ENCODE measurements at places on chromosomes 4 and X. TPM values are rescaled to one million over a fixed set of nuclear protein-coding genes. Genes with fewer than 3 reads are reported as not detected.

ADAM29 gene
- not detected for total RNA-seq

GRCh38 chr4:144169211-144169610 is 28.7 kb upstream of the GYPA start:
- DNase-seq: no peak

DNA sequence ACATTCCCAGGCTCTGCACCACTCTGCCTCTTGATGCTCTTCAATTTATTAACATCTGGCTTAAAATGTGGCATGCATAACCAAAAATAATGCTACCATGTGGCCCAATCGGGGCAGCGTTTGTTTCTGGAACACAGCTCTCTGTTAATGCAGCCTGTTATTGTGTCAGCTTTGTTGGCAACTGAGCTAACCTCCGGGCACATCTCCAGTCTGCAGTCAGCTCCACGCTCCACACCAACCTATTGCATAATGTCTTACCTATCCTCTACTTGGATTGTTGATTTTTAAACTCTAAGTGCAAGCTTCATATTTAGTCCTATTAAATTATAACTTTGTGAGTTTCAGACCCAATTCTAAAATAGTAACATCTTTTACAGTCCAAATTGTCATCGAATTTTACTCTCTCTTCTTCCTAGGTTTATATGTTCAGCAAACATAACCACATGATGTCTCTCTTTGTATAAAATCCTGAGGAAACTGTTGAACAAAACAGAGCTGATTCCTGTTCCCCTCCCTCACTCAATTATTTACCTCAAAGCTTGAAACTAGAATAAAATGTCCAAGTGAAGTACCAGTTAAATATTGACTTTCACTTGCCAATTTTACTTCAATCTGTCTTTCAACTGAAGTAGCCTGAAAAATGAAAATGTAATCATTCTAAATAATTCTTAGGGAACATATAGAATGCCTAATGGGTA is 92.2 kb upstream of the RAPGEF2 start:
- DNase-seq: no peak

DNA sequence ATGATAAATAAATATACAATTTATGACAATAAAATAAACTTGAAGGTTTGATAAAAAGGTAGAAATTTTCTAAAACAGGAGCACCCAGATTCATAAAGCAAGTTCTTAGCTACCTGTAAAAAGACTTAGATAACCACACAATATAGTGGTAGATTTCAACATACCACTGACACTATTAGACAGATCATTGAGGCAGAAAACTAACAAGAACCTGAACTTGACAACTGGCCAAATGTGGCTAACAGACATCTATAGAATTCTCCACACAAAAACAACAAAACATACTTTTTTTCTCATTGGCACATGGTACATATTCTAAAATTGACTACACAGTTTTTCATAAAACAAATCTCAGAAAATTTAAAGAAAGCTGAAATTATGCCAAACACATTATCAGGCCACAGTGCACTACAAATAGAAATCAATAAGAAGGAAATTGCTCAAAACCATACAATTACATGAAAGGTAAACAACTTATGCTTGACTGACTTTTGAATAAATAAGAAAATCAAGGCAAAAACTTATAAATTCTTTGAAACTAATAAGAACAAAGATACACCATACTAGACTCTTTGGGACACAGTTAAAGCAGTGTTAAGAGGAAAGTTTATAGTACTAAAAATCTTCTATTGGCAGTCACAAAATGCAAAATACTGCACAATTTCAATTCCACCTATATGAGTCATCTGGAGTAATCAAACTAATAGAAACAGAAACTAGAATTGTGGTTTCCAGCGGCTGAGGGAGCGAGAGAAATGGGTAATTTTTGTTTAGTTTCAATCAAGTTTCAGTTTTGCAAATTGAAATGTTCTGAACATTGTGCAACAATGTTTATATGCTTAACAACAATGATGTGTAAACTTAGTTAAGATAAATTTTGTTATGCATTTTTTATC is 925.6 kb downstream of the SH3BGRL start:
- no peak for DNase-seq

NWD2 gene
- total RNA-seq: 0.08 TPM

DNA sequence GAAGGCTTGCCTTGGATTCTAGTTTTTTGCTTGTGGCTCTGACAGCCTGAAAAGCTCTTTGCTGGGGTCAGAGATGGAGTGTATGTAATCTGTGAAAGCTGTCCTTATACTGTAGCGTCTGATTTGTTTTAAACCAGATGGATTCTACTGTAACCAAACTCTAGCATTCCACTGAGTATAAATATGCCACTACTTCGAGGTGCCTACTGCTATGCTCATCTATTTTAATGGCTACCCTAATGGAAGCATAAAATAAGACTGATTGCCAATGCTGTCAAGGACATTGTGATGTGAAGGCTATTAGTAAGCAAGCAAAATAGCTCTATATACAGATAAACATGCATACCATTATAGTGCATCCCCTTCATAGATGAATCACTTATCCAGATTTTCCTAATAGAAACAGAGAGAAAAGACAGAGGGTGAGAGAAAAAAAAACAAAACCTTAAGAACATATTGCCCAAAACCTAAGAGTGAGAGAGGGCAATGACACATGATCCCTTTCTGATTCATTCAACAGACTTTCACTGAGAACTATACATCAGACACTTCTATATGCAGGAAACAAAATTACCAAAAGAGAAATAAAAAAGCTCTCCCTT is 1025.8 kb upstream of the LCORL start:
- no peak for DNase-seq

GRCh38 chrX:15719324-15719968 is 18.6 kb upstream of the CA5B start:
- no peak for DNase-seq

DNA sequence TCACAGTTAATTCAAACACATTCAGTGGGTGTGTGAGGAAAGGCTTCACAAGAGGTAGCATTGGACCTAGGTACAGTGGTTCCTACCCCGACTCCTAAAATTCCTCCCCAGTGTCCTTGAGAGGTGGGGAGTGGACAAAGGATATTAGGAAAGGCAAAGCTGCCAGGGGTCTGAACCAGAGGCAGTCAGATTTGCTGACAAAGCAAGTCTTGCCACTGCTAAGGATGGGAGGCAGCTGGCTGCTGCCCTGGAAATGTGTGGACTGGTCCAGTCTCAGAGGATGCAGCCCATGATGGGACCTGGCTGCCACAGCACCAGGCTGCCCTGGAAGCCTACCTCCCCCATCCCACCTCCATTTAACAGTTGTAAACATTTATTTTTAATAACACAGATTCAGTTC is 4.1 kb upstream of the PHF8 start:
- DNase-seq: no peak

SULT1B1 gene
- 0.65 TPM for total RNA-seq

- DNase-seq: no peak
These were observed 30.9 kb upstream of the CDKN2AIP start for GRCh38 chr4:183413234-183414200.

ARHGAP24 gene
- total RNA-seq: 10.6 TPM

- no peak for DNase-seq
These were observed 64.8 kb downstream of the USP9X start for GRCh38 chrX:41150043-41150442.

DNA sequence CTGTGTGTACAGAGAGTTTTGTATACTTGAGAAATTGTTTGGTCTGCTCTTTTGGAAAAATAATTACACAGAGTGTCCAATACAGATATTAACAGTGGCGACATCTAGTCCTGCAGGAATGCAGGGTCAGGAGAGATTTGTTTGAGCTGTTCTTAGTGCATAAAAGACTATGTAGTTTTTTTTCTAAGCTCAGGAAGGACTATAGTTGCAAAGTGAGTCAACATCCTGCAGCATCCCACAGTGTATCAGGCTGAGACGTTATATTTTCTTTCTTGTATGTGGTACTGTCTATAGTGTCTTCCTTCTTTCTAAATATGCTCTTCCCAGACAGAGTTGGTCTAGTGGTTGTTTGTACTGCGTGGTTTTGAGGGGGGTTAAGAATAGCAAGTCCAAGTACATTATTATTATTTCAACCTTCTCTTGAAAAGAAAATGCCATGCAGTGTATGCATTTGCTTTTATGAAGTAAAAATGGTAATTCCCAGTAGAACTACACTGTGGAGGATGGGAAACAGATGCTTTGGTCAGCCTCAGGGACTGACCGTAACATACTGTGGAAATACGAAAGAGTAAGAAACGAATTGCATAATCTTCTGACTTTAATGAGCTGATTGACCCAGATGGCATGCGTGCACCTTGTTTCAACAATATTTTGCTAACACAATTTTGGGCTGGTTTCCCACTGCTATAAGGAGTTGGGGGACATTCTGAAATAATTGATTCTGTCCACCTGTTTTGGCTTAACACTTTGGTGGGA is 67.4 kb downstream of the DMP1 start:
- no peak for DNase-seq

GBA3 gene
- total RNA-seq: not detected

CSAG2 gene
- not detected for total RNA-seq

GRCh38 chr4:185128272-185129119 is 14.6 kb upstream of the SLC25A4 start:
- DNase-seq: peak; percentile 66

CCNA2 gene
- 1.2 TPM for total RNA-seq

DNA sequence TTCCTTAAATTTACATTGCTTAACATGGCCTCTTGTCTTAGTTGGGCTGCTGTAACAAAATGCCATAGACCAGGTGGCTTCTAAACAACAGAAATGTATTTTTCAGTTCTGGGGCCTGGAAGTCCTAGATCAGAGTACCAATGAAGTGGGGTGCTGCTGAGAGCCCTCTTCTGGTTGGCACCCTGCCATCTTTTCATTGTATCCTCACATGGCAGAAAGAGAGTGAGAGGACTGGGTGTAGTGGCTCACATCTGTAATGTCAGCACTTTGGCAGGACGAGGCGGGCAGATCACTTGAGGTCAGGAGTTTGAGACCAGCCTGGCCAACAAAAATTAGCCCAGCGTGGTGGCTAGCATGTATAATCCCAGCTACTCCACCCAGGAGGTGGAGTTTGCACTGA is 12.0 kb upstream of the KLB start:
- no peak for DNase-seq

DNA sequence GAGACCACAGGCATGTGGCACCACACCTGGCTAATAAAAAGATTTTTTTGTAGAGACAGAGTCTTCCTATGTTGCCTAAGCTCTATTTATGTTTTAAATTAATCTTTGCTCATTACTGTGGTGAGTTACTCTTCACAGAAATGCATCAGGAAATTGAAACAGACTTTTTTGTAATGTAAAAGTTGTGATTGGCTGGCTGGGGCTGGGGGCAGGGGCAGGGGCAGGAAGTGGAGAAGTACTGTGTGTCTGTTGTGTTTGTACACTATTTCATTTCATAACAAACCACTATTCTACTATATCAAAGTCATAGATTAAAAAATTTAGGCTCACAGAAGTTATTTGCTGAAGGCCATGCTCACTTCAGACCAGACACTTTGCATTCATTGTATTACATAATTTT is 19.1 kb upstream of the ABRAXAS1 start:
- no peak for DNase-seq

GPR173 gene
- 0.35 TPM for total RNA-seq

PCDH18 gene
- 6.2 TPM for total RNA-seq

- no peak for DNase-seq
These were observed 202.7 kb downstream of the NR3C2 start for GRCh38 chr4:148239494-148239985.

GRCh38 chrX:123324625-123325024 is 140.5 kb downstream of the GRIA3 start:
- no peak for DNase-seq

RAB39B gene
- 0.22 TPM for total RNA-seq

- DNase-seq: no peak
These were observed 112.0 kb upstream of the TBL1X start for GRCh38 chrX:9352694-9353411.

GRCh38 chr4:37890801-37891259 is at the start of gene TBC1D1:
TSS of gene TBC1D1 (plus strand) at chr4:37891084. CDS start at chr4:37902096, 11,012 bp downstream.
- peak; percentile 90 for DNase-seq
